Daoy (cell line): ENCODE measurements at places on chromosomes 2 and 18.

GRCh38 chr2:68837861-68838341 lies 33.3 kb downstream of the BMP10 start:
- peak; percentile 24 for DNase-seq

GRCh38 chr2:98020992-98021713 lies 25.4 kb upstream of the TMEM131 start:
- DNase-seq: peak; percentile 21

DNA sequence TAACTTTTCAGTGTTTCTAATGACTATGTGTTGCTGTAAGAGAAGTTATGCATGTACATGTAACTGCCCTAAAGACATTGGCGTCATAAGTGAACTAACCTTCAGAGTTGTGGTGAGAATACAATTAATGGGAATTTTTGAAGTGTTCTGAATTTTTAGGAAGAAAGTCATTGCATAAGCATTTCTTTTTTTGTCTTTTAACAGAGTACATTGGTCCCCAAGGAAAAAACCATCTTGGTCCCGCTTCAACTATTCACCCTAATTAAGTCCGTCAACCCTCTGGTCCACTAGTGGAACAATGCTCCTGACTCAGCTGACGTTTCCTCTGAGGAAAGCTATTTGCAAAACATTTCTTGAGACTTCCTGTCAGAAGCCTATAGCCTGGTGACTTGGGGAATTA lies 41.1 kb upstream of the VIT start:
- peak; percentile 35 for DNase-seq

DNA sequence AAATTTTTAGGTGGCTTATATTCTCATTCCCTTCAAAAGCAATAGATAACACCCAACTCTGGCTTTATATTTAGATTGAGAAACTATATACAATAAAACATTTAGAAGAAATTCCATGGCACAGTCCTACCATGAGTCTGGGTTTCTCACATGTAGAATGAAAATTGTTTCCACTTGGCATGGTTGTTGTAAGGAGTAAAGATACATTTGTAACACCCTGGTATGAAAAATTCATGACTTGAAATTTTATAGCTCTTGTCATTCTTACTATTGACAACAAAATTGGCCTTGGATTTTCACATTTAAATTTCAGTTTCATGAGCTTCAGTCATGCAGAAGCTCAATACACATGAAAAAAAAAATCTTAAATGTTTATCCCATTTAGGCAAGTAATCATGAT lies 92.5 kb upstream of the CBLN2 start:
- DNase-seq: no peak

- peak; percentile 61 for DNase-seq
Measured at GRCh38 chr2:70525032-70525431, 28.6 kb downstream of the TGFA start.

DNA sequence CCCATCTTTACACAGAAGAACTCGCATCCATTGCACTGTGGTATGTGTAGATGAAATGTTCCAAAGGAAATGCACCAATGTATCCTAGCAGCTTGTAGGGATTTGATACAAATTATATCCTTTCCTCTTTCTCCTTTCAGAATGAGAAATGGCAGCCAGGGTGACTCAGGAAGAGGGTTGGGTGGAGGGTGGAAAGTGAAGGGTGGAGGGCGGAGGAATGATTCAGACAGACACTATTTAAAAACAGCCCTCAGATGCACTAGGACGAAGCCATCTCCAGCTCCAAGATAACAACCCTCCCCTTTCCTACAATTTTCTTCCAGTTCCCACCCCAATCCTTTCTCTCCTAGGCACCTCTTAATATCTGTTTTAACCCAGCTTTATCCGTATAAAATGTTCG lies 96.2 kb upstream of the STK39 start:
- DNase-seq: peak; percentile 50

- no peak for DNase-seq
Measured at GRCh38 chr2:136049011-136049742, 63.8 kb upstream of the DARS1 start.

GRCh38 chr2:56009758-56010458 lies 86.3 kb upstream of the EFEMP1 start:
- DNase-seq: no peak

- DNase-seq: no peak
Measured at GRCh38 chr2:217417536-217417935, 557.7 kb upstream of the TNP1 start.

GRCh38 chr18:75323821-75324585 lies 103.5 kb downstream of the SMIM21 start:
- no peak for DNase-seq
